ENCODE measurements at places on chromosomes 16 and 17. TPM values are rescaled to one million over a fixed set of nuclear protein-coding genes. Genes with fewer than 3 reads are reported as not detected.

The CRYBA1 gene
- polyA plus RNA-seq: not detected

The NACA2 gene
- not detected for polyA plus RNA-seq

The TOM1L2 gene
- polyA plus RNA-seq: 2.8 TPM

GRCh38 chr17:3556916-3557767, 470 bp downstream of the TRPV3 start:
- DNase-seq: no peak

GRCh38 chr16:8720080-8720966, 45.9 kb downstream of the ABAT start:
- DNase-seq: no peak

- no peak for DNase-seq
These were observed 62.3 kb upstream of the CDH5 start for GRCh38 chr16:66304151-66304550.
